HepG2 (cell line): ENCODE measurements at places on chromosomes 5 and 9. TPM values are rescaled to one million over a fixed set of nuclear protein-coding genes. Genes with fewer than 3 reads are reported as not detected.

Gene IL5
- total RNA-seq = not detected in 2 replicates

Gene OCLN
- 28.4 and 34.8 TPM in 2 replicates for total RNA-seq

Gene TAF7
- total RNA-seq = 61.5 and 96.6 TPM in 2 replicates

Gene TAS2R1
- total RNA-seq = not detected in 2 replicates

GRCh38 chr9:127528422-127529251 is 77.3 kb downstream of the LRSAM1 start:
- no peak overlapping the region for H3K27ac ChIP-seq
- no peaks in the 10 kb centered on the region for H3K4me1 ChIP-seq
- no peak for DNase-seq
